Left kidney (tissue), 8 donors: ENCODE measurements at places on chromosomes 7 and 10.

GRCh38 chr7:27345997-27346396 lies 103.4 kb downstream of the EVX1 start:
- no peak for DNase-seq

- DNase-seq, result no peak
Observed at GRCh38 chr7:106515321-106515720, 145.6 kb downstream of the CCDC71L start.

GRCh38 chr10:129728905-129729795 lies 234.9 kb downstream of the EBF3 start:
- DNase-seq, result no peak

- DNase-seq, result no peak
Observed at GRCh38 chr10:102872163-102872562, 2.9 kb downstream of the AS3MT start.

- DNase-seq, result no peak
Observed at GRCh38 chr10:88493691-88494483, 89.2 kb downstream of the RNLS start.

DNA sequence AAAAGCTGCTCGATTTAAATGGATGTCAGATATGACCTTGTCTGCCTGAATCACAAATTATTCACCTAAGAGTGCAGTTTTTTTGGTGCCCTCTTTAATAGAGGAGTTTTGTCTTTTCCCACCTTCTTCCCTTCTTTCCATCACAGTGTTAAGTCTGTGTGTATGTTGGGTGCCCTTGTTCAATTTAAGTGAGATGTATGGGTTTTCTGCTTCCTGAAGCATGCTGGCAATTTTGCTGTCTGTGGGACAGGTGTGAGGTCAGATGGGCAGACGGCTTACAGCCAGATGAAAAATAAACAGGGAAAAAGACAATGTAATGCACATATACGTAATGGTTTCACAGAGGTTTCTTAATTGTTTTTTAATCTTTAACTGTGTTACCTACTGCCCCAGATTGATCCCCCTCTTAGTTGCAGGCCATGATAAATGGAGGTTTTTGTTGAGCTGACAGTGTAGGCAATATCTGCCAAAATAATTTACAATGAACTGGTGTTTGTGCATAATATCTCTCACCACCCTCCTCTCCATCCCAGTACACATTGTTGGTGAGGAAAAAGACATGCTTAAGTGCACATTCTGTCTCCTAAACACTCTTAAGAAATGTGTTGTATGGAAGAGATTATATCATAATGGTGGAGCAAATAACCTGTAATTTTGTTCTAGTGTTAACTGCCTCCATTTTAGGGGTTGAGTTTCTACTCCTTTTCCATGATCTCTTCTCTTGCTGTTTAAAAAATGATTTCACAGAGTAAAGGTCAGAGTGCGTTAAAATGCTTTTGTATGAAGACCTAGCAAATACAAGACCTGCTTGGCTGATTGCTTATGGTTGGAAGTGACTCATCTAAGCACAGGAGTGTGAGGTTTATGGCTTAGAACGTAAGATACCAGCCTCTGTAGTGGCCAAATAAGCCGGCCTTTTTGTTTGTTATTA lies 123.9 kb downstream of the LRRC4 start:
- no peak for DNase-seq

- DNase-seq, result no peak
Observed at GRCh38 chr10:26801831-26802230, 58.9 kb downstream of the ABI1 start.

DNA sequence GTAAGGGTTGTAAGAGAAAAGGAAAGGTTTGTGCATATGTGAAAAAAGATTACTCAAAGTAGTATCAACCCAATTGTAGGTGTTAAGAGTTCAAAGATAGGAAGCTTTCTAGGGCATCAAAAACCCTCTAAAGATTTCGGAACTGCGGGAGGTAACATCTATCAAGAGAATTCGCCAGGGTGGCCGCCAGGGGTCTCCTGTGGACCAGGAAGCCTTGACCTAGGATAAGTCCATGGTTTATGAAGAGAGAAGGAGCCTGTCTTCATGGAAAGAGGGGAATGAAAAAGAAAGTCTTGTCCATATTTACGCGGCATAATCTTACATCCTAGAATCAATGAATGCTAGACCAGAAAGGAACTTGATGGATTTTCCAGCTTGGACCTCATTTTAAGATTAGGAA lies 140.7 kb upstream of the CALCR start:
- DNase-seq, result peak; percentile 29

- no peak for DNase-seq
Observed at GRCh38 chr10:126270111-126270510, 118.2 kb downstream of the ADAM12 start.

GRCh38 chr7:29328811-29329210 lies 134.2 kb downstream of the CHN2 start:
- DNase-seq, result no peak

GRCh38 chr7:28447071-28447470 lies 34.8 kb downstream of the CREB5 start:
- DNase-seq, result no peak

- DNase-seq, result no peak
Observed at GRCh38 chr10:17344206-17344605, 110.2 kb downstream of the ST8SIA6 start.

DNA sequence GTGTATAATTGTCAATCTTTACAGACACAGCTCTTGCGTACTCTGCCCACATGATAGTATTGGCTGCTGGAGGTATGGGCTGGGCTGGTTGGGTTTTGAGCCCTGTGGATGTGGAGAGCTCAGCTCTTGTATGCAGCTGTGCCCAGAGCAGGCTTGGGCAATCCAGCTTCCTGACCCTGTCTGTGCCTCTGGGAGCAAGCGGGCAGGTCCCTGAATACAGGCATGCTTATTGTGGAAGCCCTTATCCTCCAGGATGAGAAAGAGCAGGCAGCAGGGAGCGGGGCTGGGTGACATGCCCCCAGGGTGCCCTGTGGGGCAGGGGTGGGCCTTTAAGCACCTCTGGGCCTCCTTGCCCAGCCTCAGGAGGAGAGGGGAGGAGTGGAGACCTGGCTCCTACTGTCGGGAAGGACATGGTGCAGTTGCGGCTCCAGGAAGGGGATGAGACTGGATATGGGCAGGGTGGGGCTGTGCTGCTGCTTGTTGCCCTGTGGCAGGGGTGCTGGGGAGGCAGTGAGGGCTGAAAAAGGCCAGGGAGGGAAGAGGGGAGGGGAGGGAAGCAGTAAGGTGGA lies 32.7 kb upstream of the SH2D4B start:
- DNase-seq, result no peak

DNA sequence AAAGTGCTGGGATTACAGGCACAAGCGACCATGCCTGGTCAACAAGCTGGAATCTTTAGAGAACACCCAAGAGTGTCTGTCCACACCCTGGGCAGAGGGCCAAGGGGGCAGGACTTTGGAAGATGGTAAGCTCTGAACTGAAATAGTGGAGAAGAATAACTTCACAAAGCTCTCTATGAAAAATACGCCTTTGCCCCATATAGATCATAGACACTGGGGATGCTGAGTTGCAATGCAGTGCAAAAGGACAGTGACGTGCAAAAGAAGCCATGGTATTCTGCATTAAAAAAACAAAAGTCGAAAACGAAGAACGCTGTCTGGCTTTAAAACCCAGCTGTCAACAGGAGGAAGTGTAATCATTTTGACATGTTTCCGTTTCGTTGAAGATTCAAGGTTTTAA lies 353.6 kb downstream of the CALN1 start:
- no peak for DNase-seq

- no peak for DNase-seq
Observed at GRCh38 chr7:21064698-21065648, 278.3 kb upstream of the SP8 start.

DNA sequence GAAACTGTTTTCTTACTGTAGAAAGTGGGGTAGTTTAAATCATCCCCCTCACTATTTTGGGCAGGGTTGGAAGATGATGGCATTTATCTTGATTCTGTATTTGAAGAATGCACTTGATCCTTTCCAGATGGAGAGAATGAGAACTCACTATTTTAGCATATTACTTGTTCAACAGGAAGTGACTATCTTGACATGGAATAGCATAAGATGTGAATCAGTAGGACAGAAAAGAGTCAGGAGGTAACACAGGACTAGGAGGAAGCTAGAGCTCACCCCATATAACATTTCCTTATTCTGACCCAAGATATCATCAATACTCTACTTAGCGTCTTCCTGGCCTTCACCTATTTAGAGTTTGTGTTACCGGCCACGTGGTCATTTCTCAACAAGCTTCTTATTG lies 400.2 kb downstream of the PHTF2 start:
- no peak for DNase-seq

DNA sequence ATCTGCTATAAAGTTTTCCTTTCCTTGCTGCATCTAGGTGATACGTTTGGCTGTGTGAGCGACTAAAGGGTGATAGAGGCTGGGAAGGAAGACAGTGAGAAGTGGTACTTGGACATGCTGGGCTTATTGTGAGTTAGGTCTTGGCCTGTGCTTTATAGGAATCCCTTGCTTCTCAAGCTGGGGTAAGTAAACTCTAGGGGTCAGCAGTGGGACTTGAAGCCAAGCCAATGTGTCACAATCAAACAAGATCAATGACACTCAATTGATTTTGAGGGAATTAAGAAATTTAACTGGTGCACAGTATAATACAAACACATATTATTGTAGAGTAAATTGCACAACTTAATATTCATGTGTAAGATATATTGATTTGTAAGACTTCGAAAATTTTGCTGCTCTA lies 155.8 kb upstream of the AOAH start:
- no peak for DNase-seq

- DNase-seq, result no peak
Observed at GRCh38 chr7:2862831-2863361, 18.8 kb upstream of the GNA12 start.

GRCh38 chr10:49650724-49651034 lies 28.8 kb upstream of the C10orf53 start:
- DNase-seq, result no peak

DNA sequence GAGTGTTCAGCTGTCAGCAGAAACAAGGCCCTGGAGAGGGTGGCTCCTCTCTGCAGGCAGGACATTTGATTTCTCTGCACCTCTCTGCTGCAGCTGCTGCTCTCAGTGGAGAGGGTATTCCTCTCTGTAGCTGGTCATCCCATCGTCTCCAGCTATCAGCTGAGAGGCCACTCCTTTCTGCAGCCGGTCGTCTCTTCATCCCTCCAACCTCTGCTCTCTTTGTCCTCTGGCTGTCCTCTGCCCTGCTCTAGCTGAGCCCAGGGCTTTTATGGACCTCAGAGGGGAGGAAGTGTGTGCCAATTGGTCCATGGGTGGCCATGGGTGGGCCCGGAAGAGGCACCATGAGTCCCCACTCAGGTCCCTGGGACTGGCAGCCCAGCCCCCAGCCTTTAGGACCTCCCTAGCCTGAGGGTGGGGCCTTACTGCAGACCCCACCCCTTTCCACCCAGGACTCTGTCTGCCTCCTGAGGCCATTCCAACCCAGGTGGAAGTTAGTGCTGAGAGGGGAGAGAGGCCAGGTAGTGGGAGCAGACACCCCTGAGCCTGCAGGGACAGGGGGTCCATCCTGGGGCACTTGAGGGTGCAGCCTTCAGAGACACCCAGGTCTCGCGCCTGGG lies 26.2 kb upstream of the CDCA7L start:
- DNase-seq, result no peak

GRCh38 chr7:67823345-67823744 lies 826.7 kb downstream of the TYW1 start:
- no peak for DNase-seq

DNA sequence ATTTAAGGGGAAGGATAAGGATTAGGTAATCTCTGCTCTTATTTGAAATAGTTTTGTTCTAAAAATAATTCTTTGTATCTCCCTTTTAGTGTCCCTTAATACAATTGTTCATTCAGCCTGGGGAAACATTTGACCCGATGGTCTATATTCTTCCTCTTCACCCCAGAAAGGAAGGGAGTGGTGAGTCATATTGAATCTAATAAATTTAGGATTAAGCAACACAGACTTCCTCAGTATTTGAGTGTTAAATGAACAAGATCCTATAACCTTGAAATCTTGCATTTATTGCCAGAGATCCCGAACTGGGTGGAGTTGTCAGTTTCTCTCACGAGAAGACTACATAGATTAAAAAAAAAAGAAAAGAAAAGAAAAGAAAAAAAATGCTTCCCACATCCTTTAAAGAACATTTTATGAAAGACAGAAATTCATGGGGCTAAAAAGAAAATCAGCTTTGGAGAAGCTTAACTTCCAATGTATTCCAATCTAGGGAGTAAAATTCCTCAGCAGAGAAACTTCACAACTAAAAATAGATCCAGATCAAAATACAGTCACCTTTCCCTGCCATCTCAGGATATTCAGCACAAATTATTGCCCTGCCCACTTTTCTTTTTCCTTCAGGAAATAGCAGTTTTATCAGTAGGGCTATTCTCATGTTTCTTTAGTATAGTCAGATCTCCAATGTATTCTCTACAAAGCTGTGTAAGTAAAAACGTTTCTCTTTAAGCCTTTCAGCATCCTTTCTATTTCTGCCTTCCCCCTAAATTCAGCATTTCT lies 82.2 kb downstream of the SEMA3D start:
- no peak for DNase-seq

- no peak for DNase-seq
Observed at GRCh38 chr7:2670720-2671391, 17.1 kb upstream of the AMZ1 start.

DNA sequence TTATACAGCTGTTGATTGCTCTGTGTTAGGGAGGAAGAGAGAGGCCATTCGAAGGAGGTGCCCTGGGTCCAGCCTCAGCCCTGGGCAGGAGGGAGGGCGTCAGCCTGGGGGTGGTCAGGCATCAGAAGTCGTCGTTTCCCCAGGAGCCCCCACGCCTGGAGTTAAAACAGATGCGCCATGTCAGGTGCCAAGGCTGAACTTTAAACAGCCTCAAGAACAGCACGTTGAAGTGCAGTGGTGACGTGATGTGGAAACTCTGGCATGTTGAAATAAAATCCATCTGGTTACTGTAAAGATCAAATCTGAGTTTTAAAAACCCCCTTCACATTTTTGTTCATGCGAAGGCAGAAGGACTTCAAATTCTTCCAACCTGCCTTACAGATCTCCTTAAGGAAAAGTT lies 128.4 kb upstream of the PPP2R2D start:
- DNase-seq, result no peak

- no peak for DNase-seq
Observed at GRCh38 chr10:67818323-67818722, 19.7 kb downstream of the DNAJC12 start.

- no peak for DNase-seq
Observed at GRCh38 chr10:102409604-102410428, 8.8 kb downstream of the PSD start.

GRCh38 chr7:22863156-22863899 lies 40.7 kb upstream of the TOMM7 start:
- DNase-seq, result no peak

- no peak for DNase-seq
Observed at GRCh38 chr10:43174969-43175368, 36.7 kb downstream of the CSGALNACT2 start.

- no peak for DNase-seq
Observed at GRCh38 chr10:106402458-106402857, 762.0 kb downstream of the SORCS1 start.

- DNase-seq, result no peak
Observed at GRCh38 chr7:91835091-91835825, 45.2 kb downstream of the MTERF1 start.

DNA sequence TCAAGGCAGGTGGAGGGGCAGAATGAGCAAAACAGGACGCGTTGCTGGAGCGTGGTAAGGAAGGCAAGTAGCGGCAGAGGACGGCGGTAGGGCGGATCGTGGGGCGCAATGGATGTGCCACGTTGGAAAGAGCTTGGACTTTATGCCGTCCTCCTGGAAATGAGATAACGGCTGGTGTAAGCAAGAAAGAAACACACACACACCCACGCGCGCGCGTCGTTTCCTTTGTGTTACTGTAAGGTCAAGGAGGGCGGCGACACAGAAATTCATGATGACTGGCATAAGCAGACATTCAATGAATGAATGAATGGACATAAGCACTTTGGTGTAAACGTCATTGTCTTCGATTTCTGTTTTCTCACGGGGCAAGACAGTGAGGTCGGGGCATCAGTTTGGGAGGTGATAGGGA lies 683 bp upstream of the ENTPD7 start:
- no peak for DNase-seq
